MCF 10A (cell line): ENCODE measurements at places on chromosomes 6 and 20. TPM values are rescaled to one million over a fixed set of nuclear protein-coding genes. Genes with fewer than 3 reads are reported as not detected.
A peak's percentile ranks its signal among the peaks of the same experiment; 100 is the strongest.

The TTI1 gene
- 17.1 and 18.3 TPM in 2 replicates for total RNA-seq

The CLPSL2 gene
- total RNA-seq, result not detected in 2 replicates

GRCh38 chr20:25273046-25273445 lies 25.2 kb downstream of the PYGB start:
- H3K4me3 ChIP-seq, result no peak overlapping the region
- peaks cover 98% of the 10 kb centered on the region for H3K36me3 ChIP-seq
- H3K27me3 ChIP-seq, result no peaks in the 10 kb centered on the region
- DNase-seq, result no peak

DNA sequence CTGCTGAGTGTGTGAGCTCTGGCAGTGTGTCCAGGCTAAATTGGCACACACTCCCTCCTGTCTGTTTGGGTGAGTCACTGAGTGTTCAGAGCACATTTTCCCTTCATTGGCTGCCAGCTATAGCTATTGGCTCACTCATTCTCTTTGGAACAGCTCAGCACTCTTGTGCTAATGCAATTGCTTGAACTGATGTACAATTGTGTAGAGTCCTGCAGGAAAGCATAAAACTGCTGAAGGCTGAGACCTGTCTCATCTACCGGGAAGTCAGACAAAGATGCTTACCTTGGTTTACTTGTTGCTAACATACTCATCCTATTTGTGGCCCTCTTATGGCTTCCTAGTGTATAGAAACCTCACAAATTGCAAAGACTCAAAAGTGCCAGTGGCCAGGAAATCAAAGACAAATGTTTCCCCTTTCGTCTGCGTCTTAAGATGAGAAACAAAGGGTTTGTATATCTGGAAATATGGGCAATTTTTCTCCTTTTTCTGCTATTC lies 351.0 kb downstream of the BCKDHB start:
- H3K27me3 ChIP-seq, result no peaks in the 10 kb centered on the region
- H3K4me3 ChIP-seq, result no peak overlapping the region
- no peaks in the 10 kb centered on the region for H3K36me3 ChIP-seq
- H3K27ac ChIP-seq, result peak overlapping the region; percentile 30

DNA sequence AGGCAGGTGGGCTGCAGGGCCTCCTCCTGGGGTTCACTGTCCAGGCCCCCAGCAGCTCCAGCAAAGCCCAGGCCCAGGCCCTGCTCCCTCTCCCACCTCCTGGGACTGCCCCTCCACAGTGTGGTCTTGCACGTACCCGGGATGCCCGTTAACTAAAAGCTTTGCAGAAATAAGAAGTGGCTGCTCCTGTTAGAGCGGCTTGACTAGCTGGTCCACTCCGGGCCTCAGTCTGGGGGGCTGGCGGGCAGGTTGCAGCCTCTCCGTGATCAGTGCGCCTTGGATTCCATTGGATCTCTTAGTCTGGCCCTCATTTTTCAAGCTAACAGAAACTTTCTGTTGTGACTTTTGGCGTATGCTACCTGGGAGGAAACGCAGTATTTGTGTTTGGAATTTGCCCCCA lies 26.9 kb downstream of the SLCO4A1 start:
- no peak for DNase-seq
- H3K4me1 ChIP-seq, result peaks cover 7% of the 10 kb centered on the region
- H3K27me3 ChIP-seq, result no peaks in the 10 kb centered on the region
- H3K27ac ChIP-seq, result no peak overlapping the region
- no peak overlapping the region for H3K4me3 ChIP-seq

DNA sequence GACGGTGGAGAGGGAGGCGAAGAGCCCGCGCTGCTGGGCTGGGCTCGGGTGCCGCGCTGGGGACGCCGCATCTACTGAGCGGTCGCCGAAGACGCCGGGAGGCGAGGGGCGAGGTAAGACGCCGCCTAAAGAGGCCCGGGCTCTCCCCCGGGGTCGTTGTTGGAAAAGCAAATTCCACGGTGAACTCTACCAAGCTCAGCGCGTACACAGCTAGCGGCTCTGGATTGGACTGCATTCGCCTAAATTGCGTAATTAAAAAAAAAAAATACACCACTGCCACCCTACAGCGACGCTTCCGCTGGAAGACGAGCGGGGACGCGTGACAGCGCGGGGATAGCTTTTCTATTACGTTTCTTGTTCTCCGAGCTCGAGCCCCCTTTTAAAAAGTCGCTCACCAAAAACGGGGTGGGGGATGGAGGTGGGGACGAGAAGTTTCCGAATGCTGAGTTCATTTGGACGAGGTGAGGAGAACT lies 92.0 kb upstream of the PRDM1 start:
- DNase-seq, result no peak
- H3K27me3 ChIP-seq, result no peaks in the 10 kb centered on the region
- peak overlapping the region; percentile 30 for H3K27ac ChIP-seq
- H3K36me3 ChIP-seq, result no peaks in the 10 kb centered on the region
- H3K4me1 ChIP-seq, result peaks cover 25% of the 10 kb centered on the region
- peak overlapping the region; percentile 85 for H3K4me3 ChIP-seq
